ENCODE measurements at places on chromosomes 13 and 19. TPM values are rescaled to one million over a fixed set of nuclear protein-coding genes. Genes with fewer than 3 reads are reported as not detected.

FXYD3 gene
- polyA plus RNA-seq, result 491 TPM

CABP5 gene
- not detected for polyA plus RNA-seq

ZNF709 gene
- polyA plus RNA-seq, result 0.63 TPM

RASA3 gene
- polyA plus RNA-seq, result 5.6 TPM

SARS2 gene
- 67.6 TPM for polyA plus RNA-seq

DNA sequence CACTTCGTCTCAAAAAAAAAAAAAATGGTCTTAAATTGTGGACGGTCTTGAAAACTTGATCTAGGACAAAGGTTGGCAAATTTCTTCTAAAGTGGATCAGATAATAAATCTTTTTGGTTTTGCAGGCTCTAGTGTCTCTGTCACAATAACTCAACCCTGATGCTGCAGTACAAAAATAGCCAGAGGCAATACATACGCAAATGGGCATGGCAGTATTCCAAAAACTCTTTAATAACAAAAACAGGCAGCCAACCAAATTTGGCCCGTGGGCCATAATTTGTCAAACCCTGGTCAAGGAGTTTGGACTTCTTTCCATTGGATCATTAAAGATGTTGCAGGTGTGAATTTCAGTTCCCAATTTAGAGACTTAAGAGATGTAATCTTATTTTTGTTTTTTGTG is 93.5 kb upstream of the MRI1 start:
- no peak for DNase-seq
- no peak overlapping the region for H3K27ac ChIP-seq
- H3K4me1 ChIP-seq, result peaks cover under 1% of the 10 kb centered on the region

- no peaks in the 10 kb centered on the region for H3K4me1 ChIP-seq
- H3K4me3 ChIP-seq, result no peak overlapping the region
- DNase-seq, result no peak
- H3K27me3 ChIP-seq, result peaks cover 11% of the 10 kb centered on the region
- no peak overlapping the region for H3K27ac ChIP-seq
Observed at GRCh38 chr19:39679056-39679790, 23.5 kb downstream of the LGALS16 start.

DNA sequence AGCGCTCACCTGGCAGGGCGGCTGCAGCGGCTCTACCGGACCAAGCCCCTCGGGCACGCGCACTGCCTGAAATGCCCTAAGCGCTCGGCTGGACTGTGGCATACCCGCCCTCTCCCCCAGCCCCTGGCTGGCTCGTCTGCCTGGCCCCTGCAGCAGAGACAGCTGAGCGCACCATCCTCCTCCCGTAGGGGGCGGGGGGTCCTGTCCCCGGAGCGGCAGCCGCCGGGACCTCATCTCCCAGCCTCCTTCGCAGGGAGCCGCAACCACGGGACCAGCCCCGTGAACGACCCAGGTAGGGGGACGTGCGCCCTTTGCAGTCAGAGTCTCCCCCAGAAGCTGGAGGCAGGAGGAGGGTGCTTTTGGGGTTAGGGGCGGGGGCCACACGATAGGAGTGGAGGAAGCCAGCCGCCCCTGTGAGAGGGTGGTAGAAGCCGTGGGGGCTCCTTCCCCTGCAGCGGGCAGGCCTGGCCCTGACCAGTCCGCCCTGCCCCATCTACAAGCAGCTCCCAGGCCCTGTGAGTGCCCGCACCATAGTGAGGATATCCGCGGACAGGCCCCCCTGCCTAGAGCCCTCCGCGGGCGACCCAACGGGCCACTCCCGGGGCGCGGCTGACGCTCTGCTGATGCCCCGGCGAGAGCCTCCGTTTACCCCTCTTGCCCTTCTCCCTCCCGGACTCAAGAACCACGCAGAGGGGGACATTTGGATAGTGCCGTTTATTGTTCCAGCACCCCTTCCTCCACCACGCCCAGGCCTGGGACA is 34.2 kb downstream of the ZNF787 start:
- H3K36me3 ChIP-seq, result no peaks in the 10 kb centered on the region
- no peak overlapping the region for H3K4me3 ChIP-seq
- no peak for DNase-seq
- no peak overlapping the region for H3K27ac ChIP-seq
- no peaks in the 10 kb centered on the region for H3K4me1 ChIP-seq
